ENCODE measurements at places on chromosomes 12 and 14. TPM values are rescaled to one million over a fixed set of nuclear protein-coding genes. Genes with fewer than 3 reads are reported as not detected.

Gene KLRB1
- 229 TPM for total RNA-seq

Gene CACNA2D4
- total RNA-seq, result 18.1 TPM

Gene KCNH3
- total RNA-seq, result 2.7 TPM

Gene LRFN5
- not detected for total RNA-seq

Gene C12orf42
- 7.1 TPM for total RNA-seq

Gene MGP
- total RNA-seq, result not detected

Gene LACRT
- total RNA-seq, result not detected
